Progenitor cell of endocrine pancreas (in vitro differentiated cells): ENCODE measurements at places on chromosomes 7 and 10.

DNA sequence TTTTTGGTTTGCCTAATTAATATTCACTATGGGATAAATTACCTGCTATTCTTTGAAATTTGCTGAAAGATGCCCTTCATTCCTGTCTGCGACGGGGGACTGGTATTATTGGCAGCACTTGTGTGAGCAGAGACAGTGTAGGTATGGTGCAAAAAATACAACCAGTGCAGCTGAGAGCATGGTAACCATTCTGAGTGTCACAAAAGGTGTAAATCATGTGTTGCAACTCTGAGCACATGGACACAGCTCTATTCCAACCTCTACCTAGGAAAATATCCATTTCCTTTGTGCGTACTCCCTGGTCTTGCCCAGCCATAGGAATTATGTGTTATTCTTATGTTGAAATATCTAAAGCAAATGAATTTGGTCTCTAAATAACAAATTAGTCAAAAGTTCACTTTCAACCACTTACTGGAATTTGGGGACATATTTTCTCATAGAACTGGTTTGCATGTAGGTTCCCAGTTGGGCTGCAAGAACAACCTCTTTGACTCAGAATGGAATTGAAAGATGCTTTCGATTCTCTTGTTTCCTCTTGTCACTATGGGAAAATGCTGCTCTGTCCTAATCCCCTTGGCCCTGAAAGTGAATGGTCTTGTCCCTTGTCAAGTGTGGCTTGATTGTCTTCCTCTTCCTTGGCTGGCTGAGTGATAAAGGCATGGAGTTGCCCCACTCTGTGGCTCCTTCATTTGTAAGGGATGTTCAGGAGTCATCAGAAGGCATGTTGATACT lies 57.0 kb downstream of the CELF2 start:
- no peak overlapping the region for H3K4me3 ChIP-seq
- H3K36me3 ChIP-seq, result no peaks in the 10 kb centered on the region
- no peak for DNase-seq
- peaks cover 6% of the 10 kb centered on the region for H3K27me3 ChIP-seq
- no peaks in the 10 kb centered on the region for H3K4me1 ChIP-seq
- no peak overlapping the region for H3K27ac ChIP-seq

GRCh38 chr7:158403013-158403821 lies 184.4 kb downstream of the PTPRN2 start:
- no peak overlapping the region for H3K27ac ChIP-seq
- peaks cover 3% of the 10 kb centered on the region for H3K36me3 ChIP-seq
- H3K27me3 ChIP-seq, result peaks cover 5% of the 10 kb centered on the region

GRCh38 chr7:143463556-143463955 lies 14.1 kb upstream of the TAS2R41 start:
- H3K4me3 ChIP-seq, result no peak overlapping the region
- H3K27me3 ChIP-seq, result no peaks in the 10 kb centered on the region
- no peaks in the 10 kb centered on the region for H3K36me3 ChIP-seq
- no peak overlapping the region for H3K27ac ChIP-seq
- DNase-seq, result no peak

DNA sequence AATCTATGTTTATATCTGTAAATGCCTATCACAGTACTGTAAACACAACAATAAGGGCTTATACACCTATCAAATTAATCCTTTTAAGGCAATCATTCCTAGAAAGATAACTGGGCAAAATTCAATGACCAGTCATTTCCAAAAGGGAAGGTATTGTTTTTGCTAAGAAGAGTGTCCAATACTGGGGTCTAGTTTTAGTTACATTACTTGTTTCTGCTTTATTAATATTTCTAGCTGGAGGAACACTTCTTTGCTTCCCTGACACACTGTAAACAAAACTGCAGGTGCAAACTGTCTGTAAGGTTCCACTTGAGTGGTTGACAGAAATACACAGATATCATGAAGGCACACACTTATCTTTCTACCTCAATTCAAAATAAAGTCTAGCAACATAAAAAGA lies 84.2 kb upstream of the FAM133B start:
- no peak for DNase-seq
- no peaks in the 10 kb centered on the region for H3K36me3 ChIP-seq
- no peak overlapping the region for H3K4me3 ChIP-seq
- H3K27ac ChIP-seq, result no peak overlapping the region
- H3K4me1 ChIP-seq, result no peaks in the 10 kb centered on the region
- no peaks in the 10 kb centered on the region for H3K27me3 ChIP-seq

DNA sequence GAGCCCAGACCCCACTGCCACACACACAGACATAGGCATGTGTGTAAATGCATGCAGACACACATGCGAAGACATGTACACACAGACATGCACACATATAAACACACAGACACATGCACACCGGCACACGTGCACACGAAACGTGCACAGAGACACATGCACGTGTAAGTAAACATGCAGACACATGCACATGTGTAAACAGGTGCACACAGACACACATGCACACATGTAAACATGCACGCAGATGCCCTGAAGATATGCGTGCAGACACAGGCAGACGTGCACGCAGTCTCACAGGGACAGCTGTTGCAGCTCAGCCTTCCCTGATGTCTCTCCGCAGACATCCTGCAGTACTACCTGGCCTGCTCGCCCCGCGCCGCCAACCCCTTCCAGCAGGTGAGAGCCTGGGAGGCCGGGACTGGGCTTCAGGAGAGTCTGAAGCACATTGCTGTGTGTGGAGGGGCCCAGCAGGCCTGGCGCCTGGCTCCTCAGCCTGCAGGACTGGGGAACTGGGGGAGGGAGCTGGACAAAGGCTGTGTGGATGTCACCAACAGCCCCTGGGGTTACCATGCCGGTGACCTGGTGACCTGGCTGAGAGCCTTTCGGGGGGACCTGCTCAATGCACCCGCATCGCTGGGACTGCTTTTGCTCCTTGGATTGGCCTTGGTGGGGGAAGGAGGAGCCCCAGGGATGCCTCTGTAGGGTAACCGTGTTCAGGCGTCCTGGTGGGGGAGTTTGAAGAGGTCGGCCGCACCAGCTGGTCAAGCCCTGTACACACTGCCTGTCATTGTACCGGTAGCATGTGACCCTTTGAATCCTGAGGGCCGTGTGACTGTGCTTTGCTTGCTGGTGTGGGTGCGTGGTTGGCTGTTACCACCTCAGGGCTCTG lies 20.3 kb downstream of the TTYH3 start:
- DNase-seq, result no peak
- H3K4me3 ChIP-seq, result no peak overlapping the region
- H3K36me3 ChIP-seq, result peaks cover 2% of the 10 kb centered on the region
- H3K27me3 ChIP-seq, result no peaks in the 10 kb centered on the region
- H3K4me1 ChIP-seq, result no peaks in the 10 kb centered on the region

DNA sequence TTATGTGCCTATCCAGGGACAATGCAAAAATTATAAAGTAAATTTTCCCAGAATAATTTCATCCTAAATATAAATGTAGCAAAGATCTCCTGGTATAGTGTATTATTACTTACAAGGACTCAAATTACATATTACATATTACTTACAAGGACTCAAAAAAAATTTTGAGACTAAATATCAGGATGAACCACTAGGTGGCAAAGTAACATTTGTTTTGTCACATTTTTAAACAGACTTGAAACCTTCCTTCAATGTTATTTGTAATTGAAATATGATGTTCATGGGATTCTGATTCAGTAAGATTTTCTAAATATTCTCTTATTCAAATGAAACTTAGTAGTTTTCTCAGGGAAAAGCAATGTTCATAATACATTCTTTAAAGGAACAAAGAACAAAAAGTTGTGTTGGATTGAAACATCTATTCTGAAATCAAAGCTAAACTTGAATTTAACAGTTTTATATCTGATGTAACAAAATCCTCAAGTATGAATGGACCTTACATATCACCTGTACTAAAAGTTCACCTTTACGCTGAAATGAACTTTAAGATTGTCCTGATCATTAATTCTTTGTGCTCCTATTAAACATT lies 74.3 kb upstream of the GNAI1 start:
- H3K4me1 ChIP-seq, result peaks cover 5% of the 10 kb centered on the region
- H3K27me3 ChIP-seq, result no peaks in the 10 kb centered on the region
- DNase-seq, result no peak
- H3K27ac ChIP-seq, result no peak overlapping the region
- H3K4me3 ChIP-seq, result no peak overlapping the region

- DNase-seq, result no peak
- no peak overlapping the region for H3K4me3 ChIP-seq
- H3K27me3 ChIP-seq, result no peaks in the 10 kb centered on the region
- no peak overlapping the region for H3K27ac ChIP-seq
- no peaks in the 10 kb centered on the region for H3K36me3 ChIP-seq
- H3K4me1 ChIP-seq, result no peaks in the 10 kb centered on the region
These were observed 101.0 kb downstream of the CDCA7L start for GRCh38 chr7:21844742-21845141.

DNA sequence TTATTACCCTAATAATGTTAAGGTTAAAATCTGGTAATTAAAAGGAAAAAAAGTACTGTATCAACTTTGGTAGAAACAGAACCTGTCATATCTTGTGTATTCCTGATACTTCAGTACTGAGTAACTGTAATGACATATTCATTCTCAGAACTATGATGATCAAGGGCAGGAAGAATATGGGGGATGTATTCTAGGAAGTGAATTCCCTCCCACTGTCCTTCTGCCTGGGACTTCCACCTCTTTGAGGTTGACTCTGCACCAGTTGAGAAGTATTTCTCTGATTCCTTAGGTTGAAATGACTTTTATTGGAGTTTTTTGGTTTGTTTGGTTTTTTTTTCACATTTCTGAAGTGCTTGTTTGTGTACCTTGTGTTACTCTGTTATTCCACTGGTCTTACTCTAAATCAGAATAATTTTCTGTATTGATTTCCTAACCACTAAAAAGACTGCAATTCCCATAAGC lies 36.9 kb downstream of the WASL start:
- H3K27ac ChIP-seq, result no peak overlapping the region
- DNase-seq, result no peak
- H3K4me3 ChIP-seq, result no peak overlapping the region
- H3K4me1 ChIP-seq, result peaks cover 37% of the 10 kb centered on the region

DNA sequence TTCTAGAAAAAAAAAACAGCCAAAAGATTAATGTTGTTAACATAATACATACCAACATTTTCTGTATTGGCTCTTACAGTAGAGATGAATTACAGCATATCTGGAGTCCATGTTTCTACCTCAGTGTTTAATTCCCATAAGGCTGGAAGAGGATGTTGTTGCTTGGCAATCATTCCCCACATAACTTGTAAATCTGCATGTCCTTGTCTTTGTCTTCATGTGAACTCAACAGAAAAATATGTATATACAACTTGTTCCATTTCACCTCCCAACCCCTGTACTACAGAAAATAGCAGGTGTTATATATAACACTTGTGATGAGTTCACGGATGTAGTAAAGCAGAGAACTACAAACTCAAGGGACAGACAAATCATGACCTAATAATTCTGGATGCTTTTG lies 160.9 kb upstream of the SEMA3C start:
- no peak for DNase-seq
- H3K4me3 ChIP-seq, result no peak overlapping the region
- no peaks in the 10 kb centered on the region for H3K27me3 ChIP-seq
- H3K36me3 ChIP-seq, result peaks cover 3% of the 10 kb centered on the region

GRCh38 chr7:3083350-3083749 lies 39.7 kb upstream of the CARD11 start:
- no peaks in the 10 kb centered on the region for H3K36me3 ChIP-seq
- H3K4me1 ChIP-seq, result peaks cover 5% of the 10 kb centered on the region
- DNase-seq, result no peak
- no peaks in the 10 kb centered on the region for H3K27me3 ChIP-seq
- no peak overlapping the region for H3K4me3 ChIP-seq

DNA sequence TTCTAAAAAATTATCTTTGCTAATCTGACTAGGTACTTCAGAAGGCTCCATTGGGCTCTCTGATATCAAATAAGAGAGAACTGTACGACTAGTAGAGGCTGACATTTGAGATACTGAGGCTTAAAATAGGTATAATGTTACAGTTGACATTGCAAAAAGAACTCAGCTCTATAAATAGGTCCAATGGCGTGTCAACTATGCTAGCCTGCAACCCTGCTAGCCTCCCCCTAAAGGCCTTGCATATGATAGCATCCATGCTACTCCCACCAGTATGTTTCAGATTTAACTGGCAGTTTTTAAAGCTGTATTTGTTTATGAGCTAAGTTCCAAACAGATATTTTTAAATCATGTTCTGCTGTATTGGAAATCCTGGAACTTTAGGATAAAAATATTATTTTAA lies at the start of gene PPP1R3A:
PPP1R3A (minus strand) TSS at position 64 of the 400 bp plus-strand sequence; CDS start at position 51, 13 bp downstream.
- peak within 1 kb of the TSS; percentile 1 for H3K27ac ChIP-seq
- no peaks in the 10 kb centered on the region for H3K4me1 ChIP-seq
- H3K36me3 ChIP-seq, result no peaks in the 10 kb centered on the region
- DNase-seq, result no peak
- H3K4me3 ChIP-seq, result no peak within 1 kb of the TSS
- H3K27me3 ChIP-seq, result no peaks in the 10 kb centered on the region

DNA sequence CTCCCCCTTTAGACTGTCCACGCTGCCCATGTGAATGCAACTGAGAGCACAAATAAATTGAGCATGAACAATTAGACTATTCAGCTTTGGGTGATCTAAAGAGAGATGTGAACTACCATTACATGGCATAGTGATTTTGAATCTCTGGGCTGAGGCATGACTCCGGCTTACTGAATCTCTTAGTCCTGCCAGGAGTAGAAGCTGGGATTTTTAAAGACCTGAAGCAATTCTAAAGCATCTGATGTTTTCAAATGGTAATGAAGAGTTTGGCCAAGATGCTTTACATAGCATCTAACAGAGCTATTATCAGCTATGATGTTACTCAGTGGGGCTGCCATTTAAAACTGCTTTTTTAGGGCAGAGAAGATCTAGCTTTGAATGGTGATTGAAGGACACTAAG lies 1059.1 kb downstream of the SORCS3 start:
- H3K27me3 ChIP-seq, result peaks cover 24% of the 10 kb centered on the region
- no peak overlapping the region for H3K27ac ChIP-seq
- peaks cover 7% of the 10 kb centered on the region for H3K4me1 ChIP-seq
- DNase-seq, result no peak
- H3K36me3 ChIP-seq, result no peaks in the 10 kb centered on the region
